ENCODE measurements at places on chromosomes 7 and 10. TPM values are rescaled to one million over a fixed set of nuclear protein-coding genes. Genes with fewer than 3 reads are reported as not detected.

SGPL1 gene
- polyA plus RNA-seq, result 31.4 TPM

LIPN gene
- polyA plus RNA-seq, result not detected

NACAD gene
- 0.14 TPM for polyA plus RNA-seq

KLHDC10 gene
- polyA plus RNA-seq, result 17.3 TPM

UTF1 gene
- polyA plus RNA-seq, result not detected

PRKG1 gene
- polyA plus RNA-seq, result 0.30 TPM

FEZF1 gene
- not detected for polyA plus RNA-seq

C10orf53 gene
- not detected for polyA plus RNA-seq

DKK1 gene
- 223 TPM for polyA plus RNA-seq

HOXA5 gene
- polyA plus RNA-seq, result 7.1 TPM

AP4M1 gene
- 15.2 TPM for polyA plus RNA-seq

PSD gene
- polyA plus RNA-seq, result 0.10 TPM

TFEC gene
- polyA plus RNA-seq, result 0.11 TPM

PNLIPRP3 gene
- 120 TPM for polyA plus RNA-seq

CYP2C19 gene
- polyA plus RNA-seq, result not detected

OIT3 gene
- not detected for polyA plus RNA-seq

SORCS1 gene
- polyA plus RNA-seq, result not detected

SERPINE1 gene
- polyA plus RNA-seq, result 820 TPM

DIP2C gene
- polyA plus RNA-seq, result 2.0 TPM

RALA gene
- polyA plus RNA-seq, result 64.6 TPM

CDNF gene
- 1.1 TPM for polyA plus RNA-seq

ERVW-1 gene
- not detected for polyA plus RNA-seq

CYP2C9 gene
- not detected for polyA plus RNA-seq

CALHM1 gene
- polyA plus RNA-seq, result not detected

TMEM270 gene
- polyA plus RNA-seq, result not detected

GRID2IP gene
- 0.01 TPM for polyA plus RNA-seq

FAM221A gene
- polyA plus RNA-seq, result 0.71 TPM

STEAP1 gene
- polyA plus RNA-seq, result 7.7 TPM

NPC1L1 gene
- polyA plus RNA-seq, result 0.03 TPM

ACTR3C gene
- 1.3 TPM for polyA plus RNA-seq

TDRD1 gene
- polyA plus RNA-seq, result 0.33 TPM

RASA4B gene
- 0.49 TPM for polyA plus RNA-seq

PPP1R9A gene
- 0.03 TPM for polyA plus RNA-seq

TNRC18 gene
- polyA plus RNA-seq, result 25.7 TPM

ELMO1 gene
- 0.17 TPM for polyA plus RNA-seq

FAM24B gene
- 4.5 TPM for polyA plus RNA-seq

PARG gene
- polyA plus RNA-seq, result 17.0 TPM

FBXO24 gene
- polyA plus RNA-seq, result 0.22 TPM

GET4 gene
- polyA plus RNA-seq, result 21.1 TPM

GPR26 gene
- not detected for polyA plus RNA-seq

Data from keratinocyte (primary cell).